ENCODE measurements at places on chromosomes 1 and 21.

DNA sequence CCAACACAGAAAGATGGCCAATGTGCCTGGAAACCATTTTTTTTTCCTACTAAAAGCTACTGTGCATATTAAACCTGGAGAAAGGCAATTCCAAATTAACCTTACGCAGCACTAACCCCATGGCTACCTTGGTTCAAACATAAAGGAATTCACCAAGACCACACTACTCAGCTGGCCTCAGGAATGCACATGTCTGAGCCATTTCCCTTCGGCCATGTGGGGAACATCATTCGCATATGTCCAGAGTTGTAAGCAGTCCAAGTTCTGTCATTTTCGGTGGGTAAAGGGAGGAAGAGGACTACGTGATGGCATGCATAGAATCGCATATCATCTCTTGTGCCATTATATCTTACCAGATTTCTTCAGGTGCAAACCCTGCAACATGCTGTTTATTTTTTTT, 175.4 kb downstream of the NTMT2 start:
- no peak for DNase-seq

DNA sequence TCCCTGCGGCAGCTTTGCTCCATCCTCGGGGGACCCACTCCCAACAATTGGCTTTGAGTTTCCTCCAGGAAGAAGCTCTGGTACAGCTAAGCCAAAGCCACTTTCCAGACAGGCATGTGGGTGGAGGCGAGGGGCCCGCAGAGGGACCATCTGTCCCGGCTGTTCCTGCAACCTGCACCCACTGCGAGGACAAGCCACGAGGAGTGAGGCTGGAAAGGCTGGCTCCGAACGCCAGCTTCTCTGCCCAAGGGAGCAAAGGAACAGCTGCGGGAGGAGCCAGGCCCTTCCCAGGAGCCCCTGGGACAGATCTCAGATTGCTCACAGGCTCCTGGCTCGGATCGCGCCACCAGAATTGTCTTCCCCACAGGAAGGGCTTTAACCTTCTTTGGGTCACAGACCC, 28.3 kb upstream of the PEF1 start:
- DNase-seq, result no peak

DNA sequence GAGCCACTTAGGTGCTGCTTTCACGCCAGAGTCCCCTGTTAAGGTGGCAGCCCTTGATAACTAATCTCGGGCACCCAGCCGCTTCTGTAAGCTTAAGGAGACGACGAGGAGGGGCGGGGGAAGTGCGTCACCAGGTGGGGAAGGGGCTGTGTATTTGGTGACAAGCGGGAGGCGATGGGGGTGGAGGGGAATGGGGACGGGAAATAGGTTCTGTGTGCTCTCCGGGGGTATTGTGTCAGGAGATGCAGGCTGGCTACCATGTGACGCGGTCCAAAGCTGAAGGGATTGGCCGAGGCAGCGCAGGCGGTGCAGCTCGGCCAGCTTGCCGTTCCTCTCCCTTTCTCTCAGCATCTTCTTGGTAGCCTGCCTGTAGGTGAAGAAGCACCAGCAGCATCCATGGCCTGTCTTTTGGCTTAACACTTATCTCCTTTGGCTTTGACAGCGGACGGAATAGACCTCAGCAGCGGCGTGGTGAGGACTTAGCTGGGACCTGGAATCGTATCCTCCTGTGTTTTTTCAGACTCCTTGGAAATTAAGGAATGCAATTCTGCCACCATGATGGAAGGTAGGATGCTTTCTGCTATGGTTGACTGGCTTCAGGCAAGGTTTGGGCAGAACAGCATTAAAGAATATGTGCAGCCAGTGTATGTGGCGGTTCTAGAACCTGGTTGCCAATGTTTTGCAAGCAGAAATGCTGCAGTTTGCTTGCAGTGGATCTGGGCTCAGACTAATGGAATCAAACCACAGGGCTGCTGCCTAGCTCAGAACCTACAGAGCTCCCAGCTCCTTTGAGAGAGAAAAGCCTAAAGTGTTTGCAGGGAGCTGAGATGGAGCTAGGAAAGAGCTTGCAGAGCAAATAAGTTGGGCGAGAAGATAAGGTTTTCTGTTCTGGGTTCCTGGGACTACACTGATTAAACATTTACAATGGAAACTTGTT, at the start of gene SGIP1:
TSS of gene SGIP1 (plus strand) at position 350 of the 937 bp plus-strand sequence. CDS start at position 556, 206 bp downstream.
- DNase-seq, result peak; percentile 65

- no peak for DNase-seq
Observed at GRCh38 chr1:179968994-179969919, 14.6 kb downstream of the CEP350 start.

- no peak for DNase-seq
Observed at GRCh38 chr1:23915466-23915865, 2.3 kb upstream of the CNR2 start.
